Stimulated activated CD4-positive, alpha-beta T cell treated with anti-CD3 and anti-CD28 coated beads, Interleukin-1b, Interleukin-23, amount 100 ng/mL, for 1 hour (primary cell): ENCODE measurements at places on chromosomes 7 and 10.

- DNase-seq: no peak
Measured at GRCh38 chr7:37635346-37635745, 48.2 kb upstream of the GPR141 start.

GRCh38 chr10:67036808-67037207 lies 111.0 kb downstream of the LRRTM3 start:
- no peak for DNase-seq

DNA sequence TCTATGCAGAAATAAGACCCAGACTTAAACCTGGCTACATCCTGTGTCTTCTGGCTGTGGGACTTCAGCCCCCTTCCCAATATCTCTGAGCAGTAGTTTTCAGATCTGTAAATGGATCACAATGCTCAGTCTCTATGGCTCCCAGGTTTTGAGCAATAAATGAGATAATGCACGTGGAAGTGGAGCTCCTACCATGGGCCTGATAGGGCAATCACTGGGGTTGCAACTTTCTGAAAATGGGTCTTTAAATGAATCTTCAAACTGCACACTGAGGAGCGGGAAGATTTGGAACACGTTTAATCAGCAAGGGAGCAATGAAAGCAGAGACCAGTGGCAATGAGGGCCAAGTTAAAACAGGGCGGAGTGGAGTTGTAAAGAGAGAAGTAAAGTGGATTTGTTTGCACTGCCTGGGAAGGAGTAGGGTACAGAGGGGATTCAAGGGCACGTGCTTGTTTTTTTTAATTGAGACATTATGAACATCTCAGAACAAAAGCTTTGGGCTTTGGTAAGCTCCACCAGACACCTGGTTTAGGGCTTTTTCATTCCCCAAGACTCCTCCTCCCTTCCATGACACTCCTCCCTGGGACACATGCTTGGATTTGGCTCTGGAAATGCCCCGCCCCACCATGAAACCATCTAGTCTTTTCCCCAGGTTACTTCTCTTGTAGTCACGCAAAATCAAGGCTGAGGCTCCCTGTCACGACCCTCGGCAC lies 42.7 kb downstream of the PAPSS2 start:
- no peak for DNase-seq

- no peak for DNase-seq
Measured at GRCh38 chr7:157671358-157672255, 334.8 kb downstream of the DNAJB6 start.

- DNase-seq: no peak
Measured at GRCh38 chr10:77726732-77727131, 89.1 kb upstream of the KCNMA1 start.

DNA sequence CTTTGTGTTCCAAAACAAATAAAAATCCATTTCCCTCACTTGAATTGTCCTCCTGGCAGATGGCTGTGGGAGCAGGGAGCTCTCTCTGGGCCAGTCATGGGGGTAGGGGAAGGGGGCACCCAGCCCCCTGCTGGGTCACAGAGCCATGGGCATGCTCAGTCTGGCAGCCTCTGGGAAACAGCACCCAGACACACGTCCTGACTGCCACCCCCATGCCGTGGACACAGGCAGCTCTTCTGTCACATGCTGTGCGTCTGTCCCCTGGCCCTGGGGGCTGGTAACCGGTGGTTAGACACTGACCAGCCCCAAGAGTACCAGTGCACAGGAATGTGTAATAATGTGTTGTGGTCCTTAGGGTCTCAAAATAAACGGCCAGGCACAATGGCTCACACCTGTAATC lies 47.0 kb downstream of the RASGEF1A start:
- no peak for DNase-seq

GRCh38 chr10:63064706-63065105 lies 68.4 kb upstream of the NRBF2 start:
- DNase-seq: no peak

- no peak for DNase-seq
Measured at GRCh38 chr10:128111696-128112095, 14.5 kb downstream of the MKI67 start.

DNA sequence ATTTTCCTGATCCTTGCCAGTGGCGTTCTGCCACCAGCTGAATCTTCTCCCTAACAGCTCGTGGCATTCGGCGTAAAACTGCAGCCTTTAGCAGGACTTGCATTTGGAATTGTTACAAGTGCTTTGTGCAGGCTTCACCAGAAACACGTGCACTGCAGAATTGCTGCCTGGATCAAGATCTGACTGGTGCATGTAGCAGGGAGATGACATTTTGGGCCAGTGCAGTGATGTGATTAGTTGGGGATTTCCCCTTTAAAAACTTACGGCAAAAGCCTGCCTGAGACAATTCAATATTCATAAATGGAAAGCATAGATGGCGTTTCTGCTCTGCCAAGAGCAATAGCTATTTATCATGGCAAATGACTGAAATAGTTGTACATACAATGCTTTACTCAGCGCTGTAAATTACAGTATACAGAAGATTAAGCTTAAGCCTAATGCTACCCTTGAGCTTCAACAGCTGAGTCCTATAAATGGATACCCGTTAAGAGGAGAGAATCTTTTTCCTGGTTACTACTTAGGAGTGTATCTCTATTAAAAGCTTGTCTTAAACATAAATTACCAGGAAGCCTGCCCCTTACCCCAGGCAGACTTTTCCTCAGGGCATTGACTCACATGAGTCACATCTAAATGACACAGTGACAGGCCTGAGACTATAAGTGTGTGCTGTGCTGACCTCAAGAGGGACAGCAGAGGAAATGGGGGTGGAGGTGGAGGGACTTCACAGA lies 106.3 kb downstream of the ATXN7L1 start:
- no peak for DNase-seq

- DNase-seq: no peak
Measured at GRCh38 chr7:27123477-27124053, 7.0 kb downstream of the HOXA4 start.

- DNase-seq: no peak
Measured at GRCh38 chr7:130875265-130875741, 141.3 kb upstream of the KLF14 start.

- DNase-seq: no peak
Measured at GRCh38 chr10:71014021-71014805, 125.8 kb upstream of the PCBD1 start.
